ENCODE measurements at places on chromosomes 3 and 15.

GRCh38 chr3:105813710-105814109, 55.1 kb downstream of the CBLB start:
- DNase-seq: no peak

DNA sequence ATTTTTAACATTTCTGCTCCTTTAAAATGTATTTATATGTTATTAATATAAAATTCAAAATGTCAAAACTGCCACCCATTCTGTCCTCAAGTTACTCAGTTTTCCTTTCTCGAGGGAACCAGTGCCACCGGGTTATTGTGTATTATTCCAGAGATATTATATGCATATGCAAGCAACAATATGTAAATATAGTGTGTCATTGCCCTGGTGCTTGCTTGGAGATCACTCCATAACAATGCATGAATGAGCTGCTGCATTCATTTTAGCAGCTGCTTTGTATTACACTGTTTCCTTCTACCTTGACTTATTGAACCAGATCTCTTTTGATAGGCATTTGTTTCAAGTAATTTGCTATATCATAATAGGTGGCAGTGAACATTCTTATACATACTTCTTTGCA, 509.1 kb downstream of the MCTP2 start:
- DNase-seq: no peak

GRCh38 chr3:141348837-141349236, 19.5 kb upstream of the ZBTB38 start:
- no peak for DNase-seq

GRCh38 chr15:93231261-93231925, 142.4 kb upstream of the RGMA start:
- no peak for DNase-seq

DNA sequence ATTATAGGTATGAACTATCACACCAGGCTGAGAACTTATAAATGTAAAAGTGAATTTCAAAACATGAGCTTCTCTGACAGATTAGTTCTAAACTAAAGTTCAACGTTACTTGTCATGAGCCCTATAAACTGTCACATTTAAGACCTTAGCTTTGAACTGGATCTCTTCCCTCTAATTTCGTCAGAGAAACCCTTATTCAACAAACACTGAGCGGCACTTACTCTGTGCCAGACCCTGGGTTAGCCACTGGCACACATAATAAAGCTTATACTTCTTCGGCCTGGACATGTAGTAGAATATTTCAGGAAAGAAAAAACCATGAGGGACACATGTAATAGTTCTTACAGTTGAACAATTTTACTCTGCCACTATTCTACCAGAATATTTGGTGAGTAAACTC, 5.6 kb downstream of the PCYT1A start:
- no peak for DNase-seq

Measured in kidney (tissue), 22 donors.